Skeletal muscle tissue (tissue), 5 donors: ENCODE measurements at places on chromosomes 1 and 21. TPM values are rescaled to one million over a fixed set of nuclear protein-coding genes. Genes with fewer than 3 reads are reported as not detected.

OR2G6 gene
- not detected for total RNA-seq

CLCA4 gene
- total RNA-seq: not detected

PGLYRP4 gene
- not detected for total RNA-seq

BRDT gene
- total RNA-seq: not detected

INKA2 gene
- 20.4 TPM for total RNA-seq

LCE2A gene
- not detected for total RNA-seq

CFHR3 gene
- 1.0 TPM for total RNA-seq

AQP10 gene
- total RNA-seq: not detected

F13B gene
- total RNA-seq: not detected

GBP3 gene
- total RNA-seq: 2.1 TPM

NCMAP gene
- total RNA-seq: 0.52 TPM

CD53 gene
- total RNA-seq: 19.8 TPM

CRYAA gene
- total RNA-seq: not detected

PIP5K1A gene
- 51.7 TPM for total RNA-seq

FMO1 gene
- 5.7 TPM for total RNA-seq

SGIP1 gene
- total RNA-seq: 0.52 TPM

IVL gene
- total RNA-seq: not detected

HEYL gene
- total RNA-seq: 11.0 TPM

SNIP1 gene
- total RNA-seq: 12.5 TPM

UBASH3A gene
- total RNA-seq: under 0.01 TPM

SZRD1 gene
- total RNA-seq: 13.0 TPM

NPR1 gene
- total RNA-seq: 11.5 TPM
